ENCODE measurements at places on chromosomes 11 and 22. TPM values are rescaled to one million over a fixed set of nuclear protein-coding genes. Genes with fewer than 3 reads are reported as not detected.

Gene DEFB131B
- total RNA-seq: not detected

GRCh38 chr22:50678651-50679521 is 6.3 kb downstream of the SHANK3 start:
- H3K27ac ChIP-seq: no peak overlapping the region
- H3K4me1 ChIP-seq: no peaks in the 10 kb centered on the region
- no peak overlapping the region for H3K4me3 ChIP-seq
- no peaks in the 10 kb centered on the region for H3K27me3 ChIP-seq

Gene GPR83
- 2.8 TPM for total RNA-seq

Gene SLC5A4
- not detected for total RNA-seq

Gene MS4A4A
- not detected for total RNA-seq

GRCh38 chr11:2535673-2536439 is 91.0 kb downstream of the KCNQ1 start:
- no peak overlapping the region for H3K27ac ChIP-seq
- peaks cover 21% of the 10 kb centered on the region for H3K4me1 ChIP-seq
- peak; percentile 26 for DNase-seq
- no peak overlapping the region for H3K4me3 ChIP-seq

- no peak overlapping the region for H3K27ac ChIP-seq
- DNase-seq: no peak
Measured at GRCh38 chr11:8654503-8654902, 28.0 kb downstream of the TRIM66 start.

Gene CD248
- 0.27 TPM for total RNA-seq

Measured in Caco-2 (cell line).